ENCODE measurements at places on chromosomes 1 and 21. TPM values are rescaled to one million over a fixed set of nuclear protein-coding genes. Genes with fewer than 3 reads are reported as not detected.

GRCh38 chr1:223669003-223669795 lies 3.7 kb upstream of the CAPN8 start:
- no peak for DNase-seq

GRCh38 chr1:84379917-84380180 lies 18.4 kb upstream of the DNASE2B start:
- DNase-seq: no peak

GRCh38 chr1:218613105-218613504 lies 268.0 kb downstream of the TGFB2 start:
- no peak for DNase-seq

DNA sequence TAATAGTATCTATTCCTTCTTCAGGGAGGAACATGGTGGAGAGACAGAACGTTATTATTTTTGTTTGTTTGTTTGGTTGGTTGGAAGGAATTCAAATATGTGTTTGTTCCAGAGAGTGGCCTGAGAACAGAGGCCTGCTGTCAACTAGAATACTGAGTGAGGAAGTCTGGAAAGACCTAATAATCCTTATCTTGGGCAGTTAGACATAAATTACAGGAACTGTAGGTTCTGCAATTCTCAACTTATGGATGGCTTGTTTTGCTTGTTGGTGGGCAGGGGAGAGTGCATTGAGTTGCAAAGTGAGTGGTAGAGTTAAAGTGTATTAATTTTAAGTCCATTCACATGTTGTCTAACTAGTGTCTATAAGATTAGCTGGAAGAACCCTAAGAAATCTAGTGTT lies 197.6 kb downstream of the BACH1 start:
- no peak for DNase-seq

DNA sequence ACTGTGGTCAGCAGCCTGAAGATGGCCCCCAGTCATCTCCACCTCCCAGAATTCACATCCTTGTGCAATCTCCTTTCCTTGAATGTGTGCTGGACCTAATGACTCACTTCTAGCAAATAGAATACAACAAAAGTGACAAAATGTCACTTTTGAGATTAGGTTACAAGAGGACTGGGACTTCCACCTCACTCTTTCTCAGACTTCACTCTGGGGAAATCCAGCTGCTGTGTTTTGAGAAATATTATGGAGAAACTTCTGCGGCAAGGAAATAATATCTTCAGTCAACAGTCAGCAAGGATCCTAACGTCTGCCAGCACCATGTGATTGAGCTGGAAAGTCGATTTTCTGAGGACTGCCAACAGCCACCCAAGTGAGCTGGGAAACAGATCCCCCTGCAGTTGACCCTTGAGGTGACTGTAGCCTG lies 70.5 kb upstream of the GADD45A start:
- peak; percentile 23 for DNase-seq

DNA sequence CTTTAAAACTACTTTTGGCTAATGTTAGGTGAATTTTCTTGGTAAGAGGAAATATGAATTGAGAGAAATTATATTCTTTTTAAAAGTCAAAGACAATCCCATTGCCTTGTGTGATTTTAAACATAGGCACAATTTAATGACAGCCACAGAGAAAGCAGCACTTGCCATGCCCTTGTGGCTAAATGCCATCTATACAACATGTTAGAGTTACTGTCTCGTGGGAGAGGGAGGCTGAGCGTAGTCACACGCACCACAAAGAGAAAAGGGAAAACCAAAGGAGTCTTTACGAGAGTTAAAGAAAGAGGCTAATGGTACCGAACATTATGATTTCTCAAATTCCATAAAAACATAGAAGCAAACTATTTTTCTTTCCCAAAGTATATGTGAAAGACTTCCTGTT lies 537.9 kb downstream of the PTPRC start:
- DNase-seq: no peak

GRCh38 chr1:2345297-2346075 lies 45.9 kb downstream of the MORN1 start:
- DNase-seq: no peak

GRCh38 chr1:37410815-37411214 lies 63.6 kb upstream of the ZC3H12A start:
- no peak for DNase-seq

GRCh38 chr21:46157396-46157986 lies 2.1 kb upstream of the FTCD start:
- no peak for DNase-seq

GRCh38 chr1:14476170-14476955 lies 122.1 kb upstream of the KAZN start:
- no peak for DNase-seq

DNA sequence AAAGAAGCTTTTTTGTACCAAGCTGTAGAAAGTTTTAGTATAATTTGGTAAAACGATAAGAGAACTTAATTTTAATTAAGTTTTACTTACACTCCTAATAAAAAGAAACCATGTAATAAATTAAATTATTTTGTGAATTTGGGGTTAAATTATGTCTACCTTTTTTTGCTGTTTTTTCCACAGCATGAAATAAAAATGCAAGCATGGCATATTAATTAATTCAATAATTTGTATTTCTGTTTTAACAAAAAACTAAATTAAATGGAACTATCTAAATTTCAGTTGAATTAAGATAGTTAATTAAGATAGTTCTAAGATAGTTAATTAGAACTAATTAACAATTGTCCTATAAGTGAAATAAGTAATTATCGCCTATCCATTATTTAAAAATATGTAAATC lies 39.4 kb downstream of the VANGL2 start:
- no peak for DNase-seq

- DNase-seq: no peak
Observed at GRCh38 chr1:113538225-113538624, 147.9 kb downstream of the MAGI3 start.

- no peak for DNase-seq
Observed at GRCh38 chr1:12424793-12425192, 193.2 kb downstream of the DHRS3 start.

GRCh38 chr21:34687065-34687464 lies 18.3 kb downstream of the CLIC6 start:
- DNase-seq: no peak

DNA sequence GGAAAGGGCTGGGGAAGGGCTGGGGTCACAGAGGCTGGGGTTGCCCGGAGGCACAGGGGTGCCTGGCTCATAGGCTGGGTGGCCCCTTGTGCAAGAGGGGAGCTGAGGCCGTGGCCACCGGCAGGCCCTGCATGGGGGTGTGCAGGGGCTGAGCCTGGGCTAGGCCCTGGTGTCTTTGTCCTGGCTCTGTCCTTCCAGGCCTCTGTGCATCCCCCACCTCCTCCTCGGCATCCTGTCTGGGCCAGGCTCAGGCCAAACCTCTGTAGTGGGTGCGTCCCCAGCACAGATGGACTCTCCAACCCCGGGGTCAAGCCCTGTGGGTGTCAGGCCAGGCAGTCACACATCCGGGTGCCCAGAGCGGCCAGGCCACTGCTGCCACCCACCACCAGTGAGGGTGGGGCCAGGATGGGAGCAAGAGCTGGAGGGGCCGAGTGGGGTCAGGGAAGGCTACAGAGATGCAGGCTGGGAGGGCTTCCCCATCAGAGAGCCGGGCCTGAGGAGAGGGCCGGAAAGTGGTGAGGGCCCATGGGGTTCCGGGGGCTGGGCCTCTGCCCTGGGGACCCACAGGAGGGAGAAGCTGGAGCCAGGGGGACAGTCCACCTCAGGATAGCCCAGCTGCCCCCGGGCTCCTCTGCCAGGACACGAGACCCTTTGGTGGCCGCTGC lies 19.4 kb downstream of the PANK4 start:
- DNase-seq: no peak

DNA sequence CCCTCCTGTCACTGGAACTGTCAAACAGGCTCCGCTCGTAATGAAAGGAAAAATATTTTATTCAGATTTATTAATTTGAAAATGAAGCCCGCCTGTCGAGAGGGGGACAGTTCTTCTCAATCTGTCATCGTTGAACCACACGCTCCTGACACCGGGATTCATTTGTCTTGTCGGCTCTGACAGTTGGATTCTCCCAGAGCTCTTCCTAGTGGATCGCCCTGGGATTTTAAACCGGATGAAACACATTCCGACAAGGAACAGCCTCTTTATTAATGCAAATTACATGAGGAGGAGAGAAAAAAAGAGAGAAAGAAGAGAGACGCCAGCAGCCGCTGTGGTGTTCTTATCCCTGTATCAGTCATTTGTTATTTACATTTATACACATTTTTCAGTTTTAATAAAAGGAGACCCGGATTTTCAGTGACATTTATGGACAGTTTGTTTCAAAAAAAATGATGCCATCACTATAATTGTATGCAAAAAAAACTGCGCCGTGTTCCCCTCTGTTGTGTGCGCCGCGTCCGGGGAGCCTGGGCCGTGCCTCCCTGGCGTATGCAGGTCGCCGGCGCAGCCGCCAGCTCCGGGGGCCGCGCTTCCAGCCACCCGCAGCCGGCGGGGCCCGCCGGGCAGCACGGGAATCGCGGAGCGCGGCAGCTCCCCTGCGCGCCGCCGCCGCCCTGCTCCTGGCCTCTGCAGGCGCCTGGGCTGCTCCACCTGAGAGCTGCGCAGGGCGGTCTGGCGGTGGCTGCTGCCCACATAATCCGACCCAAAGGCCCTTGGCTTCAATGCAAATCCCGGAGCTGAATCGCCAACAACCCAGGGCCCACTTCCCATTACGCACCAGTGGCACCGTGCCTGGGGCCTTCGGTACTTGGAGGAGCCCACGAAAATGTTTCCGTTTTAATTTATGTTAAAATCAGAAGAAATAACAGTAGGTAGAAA lies 237.9 kb upstream of the PBX1 start:
- DNase-seq: no peak

- no peak for DNase-seq
Observed at GRCh38 chr1:93306920-93307319, 38.8 kb upstream of the DR1 start.

DNA sequence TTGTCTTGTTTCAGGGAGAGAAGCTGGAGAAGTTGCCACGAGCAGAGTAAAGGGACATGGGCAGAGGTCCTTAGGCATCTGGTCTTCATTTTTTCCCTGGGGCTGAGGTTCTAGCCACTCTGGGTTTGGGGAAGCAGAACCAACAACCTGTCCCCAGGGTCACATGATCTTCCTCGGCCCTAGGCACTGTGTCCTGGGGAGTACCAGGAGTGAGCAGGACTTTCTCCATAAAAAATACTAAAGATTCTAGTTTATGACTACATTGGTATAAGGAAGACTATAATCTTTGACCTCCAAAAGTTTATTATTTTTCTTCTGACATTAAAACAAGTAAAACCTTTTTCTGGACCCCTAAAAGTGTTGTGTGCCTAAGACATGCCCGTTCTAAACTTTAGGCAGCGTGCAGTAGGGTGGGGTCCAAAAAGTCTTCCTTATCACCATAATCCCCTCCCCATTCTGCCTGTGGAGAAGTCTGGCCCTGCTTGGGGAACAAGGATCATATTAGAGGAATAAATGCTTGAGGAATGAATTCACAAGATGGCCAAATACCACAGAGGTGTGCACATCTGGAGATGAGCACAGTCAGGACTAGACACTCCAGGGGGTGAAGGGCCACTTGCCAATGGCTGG lies 19.3 kb upstream of the IGSF3 start:
- DNase-seq: peak; percentile 35

GRCh38 chr1:243507672-243508302 lies 251.9 kb downstream of the SDCCAG8 start:
- DNase-seq: no peak

- DNase-seq: no peak
Observed at GRCh38 chr1:182146286-182146685, 84.8 kb upstream of the ZNF648 start.

DNA sequence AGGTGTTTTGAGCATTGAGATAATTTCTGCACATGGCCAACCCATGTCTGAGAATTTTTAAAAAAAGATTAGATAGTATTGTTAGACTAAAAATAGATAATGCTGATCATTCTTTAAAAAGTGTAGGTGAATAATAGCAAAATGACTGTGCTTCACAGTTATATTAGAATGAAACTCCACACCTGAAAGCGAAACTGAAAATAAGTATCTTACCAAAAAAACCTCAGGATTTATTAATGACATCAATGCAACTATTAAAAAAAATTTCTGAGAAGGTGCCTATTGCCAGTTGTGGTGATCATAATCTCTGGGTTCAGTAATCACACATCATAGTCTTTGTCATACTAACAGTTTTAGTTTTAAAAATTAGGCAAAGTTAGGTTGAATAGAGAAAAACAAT lies 36.5 kb downstream of the PLA2G4A start:
- DNase-seq: no peak

- no peak for DNase-seq
Observed at GRCh38 chr1:204961765-204962419, 81.1 kb upstream of the CNTN2 start.

DNA sequence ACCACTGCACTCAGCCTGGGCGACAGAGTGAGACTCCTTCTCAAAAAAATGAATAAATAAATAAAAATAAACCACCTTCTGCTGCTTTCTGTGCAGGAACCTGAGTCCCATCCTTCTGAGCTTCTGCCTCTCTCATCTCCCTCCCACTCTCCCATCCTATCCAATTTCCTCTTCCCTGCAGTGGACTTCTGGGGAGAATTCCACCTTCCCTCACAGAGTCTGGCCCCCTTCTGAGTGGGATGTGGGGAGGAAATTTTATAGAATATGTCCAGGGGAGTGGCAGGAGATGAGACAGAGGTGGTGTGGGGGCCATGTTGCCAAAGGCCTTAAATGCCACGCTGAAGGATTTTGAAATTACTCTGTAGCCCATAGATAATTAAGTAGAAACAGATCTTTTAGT lies 5.4 kb upstream of the EFNA1 start:
- no peak for DNase-seq

- DNase-seq: no peak
Observed at GRCh38 chr1:76073481-76073880, 1.1 kb upstream of the ST6GALNAC3 start.

GRCh38 chr1:60173729-60174505 lies 100.3 kb upstream of the C1orf87 start:
- DNase-seq: no peak

GRCh38 chr21:33760641-33761440 lies 118.5 kb downstream of the ITSN1 start:
- no peak for DNase-seq

- DNase-seq: no peak
Observed at GRCh38 chr1:87926921-87927320, 598.2 kb downstream of the LMO4 start.

GRCh38 chr1:59219916-59220315 lies 77.0 kb upstream of the FGGY start:
- no peak for DNase-seq

DNA sequence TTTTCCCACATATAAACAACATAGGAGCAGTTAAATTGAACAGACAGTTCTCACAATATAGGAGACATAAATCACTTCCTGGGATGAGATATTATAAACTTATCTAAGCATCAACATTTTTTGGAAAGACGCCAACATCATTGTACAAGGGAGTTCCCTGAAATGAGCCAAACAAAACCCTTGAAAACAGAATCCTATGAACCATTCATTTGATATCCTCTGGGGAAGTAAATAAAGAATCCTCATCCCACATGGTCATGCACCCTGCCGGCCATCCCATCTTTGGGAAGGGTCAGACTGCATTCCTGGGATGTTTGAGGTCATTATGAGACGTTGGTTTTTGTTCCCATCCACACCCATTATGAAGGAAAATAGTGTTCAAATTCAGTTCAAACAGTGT lies 111.8 kb upstream of the USP25 start:
- DNase-seq: no peak

GABRD gene
- 0.38 TPM for polyA plus RNA-seq

RGS13 gene
- not detected for polyA plus RNA-seq

LRRN2 gene
- 6.6 TPM for polyA plus RNA-seq

FASLG gene
- polyA plus RNA-seq: 0.04 TPM

CACNA1S gene
- polyA plus RNA-seq: not detected

SYTL1 gene
- polyA plus RNA-seq: 0.50 TPM

RXFP4 gene
- not detected for polyA plus RNA-seq

GUCA2B gene
- polyA plus RNA-seq: not detected

GJA4 gene
- not detected for polyA plus RNA-seq

IFFO2 gene
- polyA plus RNA-seq: 50.1 TPM

LHX4 gene
- 0.79 TPM for polyA plus RNA-seq

COL24A1 gene
- 0.04 TPM for polyA plus RNA-seq

MEX3A gene
- polyA plus RNA-seq: 4.9 TPM
